ENCODE measurements at places on chromosomes 6 and 20.

- DNase-seq: no peak
Observed at GRCh38 chr6:37168163-37168758, 1.7 kb upstream of the PIM1 start.

DNA sequence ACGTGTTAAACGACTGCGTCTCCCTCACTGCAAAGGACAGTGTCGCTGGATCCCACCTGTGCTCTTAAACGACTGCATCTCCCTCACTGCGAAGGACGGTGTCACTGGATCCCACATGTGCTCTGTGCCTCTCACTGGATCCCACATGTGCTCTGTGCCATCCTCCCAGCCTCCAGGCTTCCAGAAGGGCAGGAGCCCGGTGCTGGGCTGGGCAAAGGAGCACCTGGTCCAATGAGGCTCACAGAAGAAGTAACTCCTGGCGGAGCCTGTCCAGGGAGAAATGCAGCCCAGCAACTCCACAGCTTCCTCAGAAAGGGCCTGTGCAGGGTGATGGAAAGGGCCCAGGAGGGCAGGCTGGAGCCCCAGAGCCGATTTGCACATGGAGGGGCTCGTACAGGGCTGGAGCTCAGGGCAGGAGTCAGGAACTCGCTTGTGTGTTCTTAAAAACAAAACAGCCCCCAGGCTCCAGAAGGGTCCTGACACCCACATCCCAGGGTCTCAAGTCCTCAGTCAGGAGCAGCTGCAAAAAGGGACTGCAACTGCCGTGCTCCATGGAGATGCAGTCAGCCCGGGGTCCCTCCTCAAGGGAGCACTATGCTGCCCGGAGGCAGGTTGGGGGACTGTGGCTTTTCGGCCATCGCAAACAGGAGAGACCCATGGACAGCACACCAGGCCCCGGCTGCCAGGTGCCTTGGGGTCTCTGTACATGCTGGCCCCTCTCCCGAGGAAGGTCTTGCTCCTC is 52.7 kb downstream of the DLL1 start:
- no peak for DNase-seq

- no peak for DNase-seq
Observed at GRCh38 chr20:5662769-5663168, 87.4 kb upstream of the SHLD1 start.

DNA sequence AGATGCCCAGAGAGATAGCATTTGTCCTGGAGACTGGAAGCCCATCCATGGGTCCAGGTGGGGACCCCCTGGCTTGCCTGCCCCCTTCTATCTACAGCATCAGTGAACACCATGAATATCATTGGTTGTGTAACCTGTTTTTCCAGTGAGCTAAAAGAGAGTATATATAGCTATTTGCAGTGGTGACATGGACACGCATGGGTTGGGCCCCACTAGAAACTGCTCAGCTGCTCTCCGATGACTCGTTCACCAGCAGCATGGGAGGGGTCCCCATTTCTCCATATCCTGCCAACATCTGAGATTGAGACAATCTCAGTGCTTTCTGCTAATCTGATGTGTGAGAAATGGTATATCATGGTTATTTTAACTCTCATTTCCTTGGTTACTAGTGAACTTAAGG is 4.0 kb upstream of the ZC3H12D start:
- DNase-seq: no peak

GRCh38 chr6:30685157-30686008 is 1.1 kb downstream of the PPP1R18 start:
- no peak for DNase-seq

- no peak for DNase-seq
Observed at GRCh38 chr6:164756142-164756541, 553.3 kb downstream of the C6orf118 start.

GRCh38 chr6:140929121-140929520 is 1203.6 kb upstream of the GJE1 start:
- no peak for DNase-seq

GRCh38 chr20:25239387-25240370 is 8.2 kb upstream of the PYGB start:
- DNase-seq: no peak

GRCh38 chr6:135680964-135681913 is 170.3 kb upstream of the PDE7B start:
- DNase-seq: no peak

DNA sequence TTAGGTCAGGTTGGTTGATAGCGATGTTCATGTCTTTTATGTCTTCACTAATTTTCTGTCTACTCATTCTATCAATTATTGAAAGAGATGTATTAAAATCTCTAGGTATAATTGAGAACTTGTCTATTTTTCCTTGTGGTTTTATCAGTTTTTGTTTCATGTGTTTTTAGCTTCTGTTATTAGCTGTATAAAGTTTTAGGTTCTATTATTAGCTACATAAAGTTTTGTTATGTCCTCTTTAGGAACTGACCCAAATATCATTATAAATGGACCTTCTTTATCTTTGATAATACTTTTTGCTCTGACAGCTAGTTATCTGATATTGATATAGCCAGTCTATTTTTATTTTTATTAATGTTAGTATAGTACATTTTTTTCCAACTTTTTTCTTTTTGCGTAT is 92.4 kb upstream of the TMEM170B start:
- no peak for DNase-seq

DNA sequence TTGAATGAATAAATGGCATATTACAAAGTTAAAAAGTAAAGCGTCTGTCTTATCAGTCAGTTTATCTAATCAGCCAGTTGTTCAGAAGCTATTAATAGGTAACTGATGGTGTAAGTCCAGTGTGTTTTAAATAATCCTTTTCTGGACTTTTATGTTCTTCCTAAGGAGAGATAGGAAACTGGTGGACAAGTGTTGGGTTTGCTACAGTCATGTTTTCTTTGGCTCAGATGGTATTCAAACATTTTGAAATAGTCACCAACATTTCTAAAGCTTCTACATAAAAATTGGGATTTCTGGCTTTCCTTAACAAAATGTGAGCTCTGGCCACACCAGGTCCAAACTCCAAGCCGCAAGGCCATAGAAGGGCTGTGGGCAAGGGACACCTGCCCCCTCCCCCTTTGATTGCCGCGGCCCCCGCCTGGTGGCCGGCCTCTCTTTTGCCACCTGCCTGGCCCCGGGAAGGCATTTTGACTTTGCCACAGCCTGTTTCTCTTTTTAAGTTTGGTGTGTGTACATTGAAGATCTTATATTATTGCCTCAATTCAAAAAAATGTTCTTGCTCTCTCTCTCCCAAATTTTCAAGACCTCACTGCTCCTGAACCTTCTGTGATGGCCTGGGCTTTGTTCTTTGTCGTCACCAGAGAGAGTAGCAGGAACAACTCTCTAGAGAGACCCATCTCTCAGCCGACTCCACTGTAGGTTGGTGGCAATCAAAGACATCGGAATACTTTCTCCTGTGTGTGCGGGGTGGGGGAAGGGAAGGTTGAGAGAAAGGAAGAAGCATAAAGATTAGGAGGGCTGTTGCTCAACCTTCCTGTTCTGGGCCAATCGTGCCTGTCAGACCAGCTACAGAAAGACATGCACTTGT is 84.0 kb upstream of the ZNF217 start:
- DNase-seq: no peak

DNA sequence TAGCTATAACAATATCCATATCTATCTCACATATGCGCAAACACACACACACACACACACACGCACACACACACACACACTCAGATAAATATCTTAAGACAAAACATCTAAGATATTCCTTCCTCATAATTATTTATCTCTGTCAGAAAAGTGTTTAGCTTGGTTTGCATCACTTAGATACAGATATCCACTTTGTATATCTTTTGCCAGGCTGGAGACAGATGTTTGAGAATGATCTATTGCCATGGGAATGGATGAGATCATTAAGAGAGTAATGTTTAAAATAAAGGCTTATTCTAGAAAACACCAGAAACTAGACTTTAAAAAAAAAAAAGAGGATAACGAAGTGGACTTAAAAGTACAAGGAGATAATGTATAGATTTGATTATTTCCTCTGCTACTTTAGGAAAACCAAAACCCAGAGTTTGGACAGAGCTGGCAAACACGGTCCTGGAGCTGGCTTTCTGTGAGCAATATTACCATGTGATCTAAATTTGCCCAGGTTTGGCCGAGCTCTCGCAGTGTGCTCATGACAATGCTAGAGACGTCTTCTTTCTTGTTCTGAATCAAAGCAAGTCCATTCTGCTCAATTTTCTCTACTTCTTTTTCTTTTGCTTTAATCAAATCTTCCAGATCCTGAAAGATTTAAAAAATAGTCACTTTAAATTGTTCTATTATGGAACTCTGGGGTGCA is 411.8 kb downstream of the SYNE1 start:
- no peak for DNase-seq

GRCh38 chr20:37381621-37382471 is 35.9 kb downstream of the SRC start:
- DNase-seq: no peak

DNA sequence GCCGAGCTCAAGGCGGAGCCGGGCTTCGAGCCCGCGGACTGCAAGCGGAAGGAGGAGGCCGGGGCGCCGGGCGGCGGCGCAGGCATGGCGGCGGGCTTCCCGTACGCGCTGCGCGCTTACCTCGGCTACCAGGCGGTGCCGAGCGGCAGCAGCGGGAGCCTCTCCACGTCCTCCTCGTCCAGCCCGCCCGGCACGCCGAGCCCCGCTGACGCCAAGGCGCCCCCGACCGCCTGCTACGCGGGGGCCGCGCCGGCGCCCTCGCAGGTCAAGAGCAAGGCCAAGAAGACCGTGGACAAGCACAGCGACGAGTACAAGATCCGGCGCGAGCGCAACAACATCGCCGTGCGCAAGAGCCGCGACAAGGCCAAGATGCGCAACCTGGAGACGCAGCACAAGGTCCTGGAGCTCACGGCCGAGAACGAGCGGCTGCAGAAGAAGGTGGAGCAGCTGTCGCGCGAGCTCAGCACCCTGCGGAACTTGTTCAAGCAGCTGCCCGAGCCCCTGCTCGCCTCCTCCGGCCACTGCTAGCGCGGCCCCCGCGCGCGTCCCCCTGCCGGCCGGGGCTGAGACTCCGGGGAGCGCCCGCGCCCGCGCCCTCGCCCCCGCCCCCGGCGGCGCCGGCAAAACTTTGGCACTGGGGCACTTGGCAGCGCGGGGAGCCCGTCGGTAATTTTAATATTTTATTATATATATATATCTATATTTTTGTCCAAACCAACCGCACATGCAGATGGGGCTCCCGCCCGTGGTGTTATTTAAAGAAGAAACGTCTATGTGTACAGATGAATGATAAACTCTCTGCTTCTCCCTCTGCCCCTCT is 1.1 kb downstream of the CEBPB start:
- DNase-seq: no peak

DNA sequence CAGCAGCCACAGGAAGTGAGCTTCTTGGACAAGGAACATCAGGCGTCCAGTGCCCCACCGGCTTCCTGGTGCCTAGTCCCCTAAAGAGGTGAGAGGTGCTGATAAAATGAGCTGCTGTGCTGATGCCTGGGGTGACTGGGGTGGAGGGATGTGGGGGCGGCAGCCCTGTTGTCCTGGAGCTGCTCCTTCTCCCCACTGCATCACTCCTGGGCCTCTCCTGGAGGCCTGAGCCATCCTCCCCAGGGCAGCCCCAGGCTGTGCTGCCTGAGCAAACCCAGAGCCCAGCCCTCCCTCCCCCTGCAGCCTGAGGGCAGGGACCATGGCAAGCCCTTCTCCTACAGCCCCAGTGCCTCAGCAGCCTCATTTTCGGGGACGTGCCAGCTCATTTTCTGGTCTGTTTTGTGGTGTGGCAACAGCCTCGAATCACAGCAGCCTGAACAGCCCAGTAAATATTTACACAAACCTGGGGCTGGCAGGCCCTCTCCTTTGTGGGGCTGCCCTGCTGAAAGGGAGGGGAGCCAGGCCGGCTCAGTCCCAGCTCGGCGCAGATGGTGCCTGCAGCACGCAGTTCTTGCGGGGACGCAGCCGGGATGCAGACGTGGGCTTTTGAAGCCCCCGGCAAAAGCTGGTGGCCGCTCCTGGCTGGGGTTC is 259.9 kb downstream of the DLL1 start:
- no peak for DNase-seq

DNA sequence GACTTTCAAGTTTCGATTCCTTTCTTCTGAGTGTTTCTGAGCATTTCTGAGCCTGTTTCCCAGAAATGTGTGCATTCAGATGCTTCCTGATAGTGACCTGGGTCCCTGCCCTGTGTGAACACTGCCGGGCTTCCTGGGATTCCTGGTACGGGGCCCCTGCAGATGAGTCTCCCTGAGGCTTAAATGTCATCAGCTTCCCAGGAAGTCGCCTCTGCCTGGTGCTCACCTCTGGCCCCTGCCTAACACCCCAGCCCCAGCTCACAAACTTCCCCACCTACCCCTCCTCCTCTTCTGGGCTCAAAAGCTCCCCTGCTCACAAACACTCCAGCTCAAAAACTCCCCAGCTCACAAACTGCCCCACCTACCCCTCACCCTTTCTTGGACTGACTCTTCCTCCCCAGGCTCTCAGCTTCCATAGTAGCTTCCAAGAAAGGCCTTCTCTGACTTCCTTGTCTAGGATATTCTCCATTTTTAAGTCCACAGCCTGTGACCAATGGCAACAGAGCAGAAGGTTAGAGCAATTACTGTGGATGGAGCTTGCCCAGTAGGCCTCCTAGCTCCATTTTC is 42.0 kb downstream of the TGM2 start:
- no peak for DNase-seq

DNA sequence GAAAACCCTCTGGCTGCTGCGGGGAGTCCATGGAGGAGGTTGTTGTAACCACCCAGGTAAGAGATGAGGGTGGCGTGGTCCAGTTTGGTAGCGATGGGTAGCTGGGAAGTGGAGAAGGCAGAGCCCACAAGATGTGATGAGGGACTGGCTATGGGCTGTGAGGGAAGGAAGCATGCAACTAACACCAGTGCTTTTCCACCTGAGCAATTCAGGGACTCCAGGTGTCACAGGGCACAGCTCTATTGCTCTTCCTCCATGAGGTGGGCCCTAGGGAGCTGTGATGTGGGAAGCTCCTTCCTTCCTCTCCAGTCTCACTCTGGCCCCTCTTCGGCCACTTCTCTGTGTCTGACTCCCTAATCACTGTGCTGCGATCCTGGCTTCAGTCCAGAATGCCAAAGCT is 32.4 kb upstream of the TGM6 start:
- no peak for DNase-seq

DNA sequence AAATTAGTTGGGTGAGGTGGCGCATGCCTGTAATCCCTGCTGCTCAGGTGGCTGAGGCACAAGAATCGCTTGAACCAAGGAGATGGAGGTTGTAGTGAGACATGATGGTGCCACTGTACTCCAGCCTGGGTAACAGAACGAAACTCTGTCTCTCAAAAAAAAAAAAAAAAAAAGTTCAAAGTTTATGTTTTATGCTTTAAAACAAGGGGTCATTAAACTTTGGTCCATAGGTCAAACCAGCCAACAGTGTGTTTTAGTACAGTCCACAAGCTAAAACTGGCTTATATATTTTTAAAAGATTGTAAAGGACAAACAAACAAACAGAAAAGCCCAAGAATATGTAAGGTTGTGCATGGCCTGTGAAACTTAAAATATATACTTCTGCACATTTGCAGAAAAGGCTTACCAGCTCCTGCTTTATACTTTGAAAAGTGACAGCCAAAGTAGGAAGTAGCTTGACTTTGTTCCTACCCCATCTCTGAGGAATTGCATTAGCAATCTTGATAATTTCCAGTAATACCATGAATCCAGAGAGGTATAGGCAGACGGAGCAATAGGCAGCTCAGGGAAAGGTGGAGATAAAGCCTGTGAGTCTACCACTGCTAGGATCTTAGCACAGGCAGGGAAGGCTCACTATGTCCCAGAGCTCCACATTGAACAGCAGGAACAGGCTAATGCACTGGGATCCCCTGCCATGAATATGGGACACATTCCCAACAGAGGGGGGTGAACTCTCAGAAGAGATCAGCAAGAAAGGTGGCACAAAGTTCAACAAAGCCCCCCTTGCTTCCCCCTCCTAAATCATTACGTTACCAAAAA is 30.5 kb downstream of the MCM8 start:
- no peak for DNase-seq

GRCh38 chr20:1327241-1327653 is 1.7 kb downstream of the SDCBP2 start:
- no peak for DNase-seq
